ENCODE measurements at places on chromosomes 4 and X.

DNA sequence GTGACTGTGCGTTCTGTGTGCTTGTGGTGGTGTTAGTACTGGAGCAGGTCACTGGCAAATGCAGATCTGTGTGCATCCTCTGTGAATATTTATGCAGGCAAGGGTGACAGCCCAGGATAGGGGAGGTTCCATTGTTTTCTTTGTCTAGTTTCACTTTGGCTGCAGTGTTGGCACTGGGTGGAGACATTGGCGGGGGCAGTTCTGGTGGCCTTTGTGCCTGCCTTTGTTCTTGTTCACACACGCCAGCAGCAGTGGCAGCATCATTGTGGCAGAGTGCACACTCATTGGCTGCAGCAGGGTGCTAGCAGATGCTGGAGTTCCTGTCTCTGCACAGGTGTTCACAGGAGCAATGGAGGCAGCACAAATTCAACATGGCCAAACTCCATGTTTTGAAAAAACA, 495.3 kb downstream of the UBE2NL start:
- DNase-seq = no peak

DNA sequence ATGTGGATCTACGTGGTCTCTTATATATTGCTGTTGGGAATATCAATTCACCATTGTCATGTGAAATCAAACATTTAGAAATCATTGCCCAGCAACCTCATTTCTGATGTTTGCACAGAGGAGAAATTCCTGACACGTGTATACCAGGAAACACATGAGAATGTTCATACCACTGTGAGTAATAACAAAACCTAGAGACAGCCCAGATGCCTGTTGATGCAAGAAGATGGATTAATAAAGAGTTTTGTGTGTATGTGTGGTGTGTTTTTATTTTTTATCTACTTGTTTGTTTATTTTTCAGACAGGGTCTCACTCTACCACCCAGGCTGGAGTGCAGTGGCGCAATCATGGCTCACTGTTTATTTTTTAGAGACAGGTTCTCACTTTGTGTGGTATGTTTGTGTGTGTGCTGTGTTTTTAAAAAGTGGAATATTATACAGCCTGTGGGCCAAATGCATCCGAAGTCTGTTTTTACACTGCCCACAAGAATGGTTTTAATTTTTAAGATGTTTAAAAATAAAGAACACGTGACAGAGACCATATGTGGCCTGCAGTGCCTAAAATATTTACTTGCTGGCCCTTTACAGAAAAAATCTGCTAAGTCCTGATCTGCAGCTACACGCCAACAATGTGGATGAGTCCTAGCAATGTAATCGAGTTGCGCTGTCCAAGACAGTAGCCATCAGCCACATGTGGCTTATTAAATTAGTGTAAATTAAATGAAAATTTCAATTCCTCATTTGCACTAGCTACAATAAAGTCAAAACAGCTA, 39.2 kb downstream of the TXLNG start:
- no peak for DNase-seq

DNA sequence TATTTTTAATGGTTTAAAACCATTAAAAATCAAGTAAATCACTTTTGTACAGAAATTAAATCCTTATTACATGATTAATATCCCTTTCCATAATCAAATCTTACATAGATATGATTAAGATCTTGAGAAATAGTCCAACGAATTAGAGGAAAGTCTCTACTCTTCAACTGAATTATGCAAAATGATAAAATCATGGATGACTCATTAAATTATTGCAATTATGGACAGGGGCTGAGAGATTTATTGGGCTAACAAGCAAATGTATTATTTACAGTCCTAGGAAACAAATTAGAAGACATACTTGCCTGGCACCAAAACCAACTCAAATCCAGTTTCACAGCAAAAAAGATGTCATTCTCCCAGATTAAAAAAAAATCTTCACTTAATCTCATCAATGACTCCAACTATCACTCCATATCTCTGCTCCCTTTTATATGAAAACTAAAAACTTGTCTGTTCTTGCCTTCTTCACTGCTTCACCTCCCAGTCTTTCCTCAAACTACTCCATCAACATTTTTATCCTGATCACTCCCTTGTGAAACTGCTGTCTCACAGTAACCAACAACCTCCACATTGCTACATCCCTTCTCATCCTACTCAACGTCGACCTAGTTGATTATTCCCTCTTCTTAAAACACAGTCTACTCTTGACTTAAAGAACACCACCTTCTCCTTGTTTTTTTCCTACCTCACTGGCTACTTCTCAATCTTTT, 18.4 kb upstream of the DDX60 start:
- no peak for DNase-seq

DNA sequence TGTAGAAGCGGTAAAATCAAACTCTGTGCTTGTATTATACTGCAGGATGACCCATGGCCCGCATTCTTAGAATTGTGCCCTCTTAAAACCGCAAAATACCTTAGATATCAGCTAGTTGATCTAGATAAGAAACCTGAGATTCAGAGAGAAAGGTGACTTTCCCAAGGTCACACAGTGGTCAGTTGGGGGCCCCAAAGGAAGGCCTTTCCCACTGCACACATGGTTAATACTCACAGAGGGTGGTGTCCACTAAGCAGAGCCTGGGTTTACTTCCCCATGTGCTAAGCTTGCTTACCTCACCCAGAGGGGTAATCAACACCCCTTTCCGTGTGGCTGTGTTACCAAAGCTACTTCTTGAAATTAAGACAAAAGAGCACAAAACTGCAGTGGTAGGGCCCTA, 66.3 kb downstream of the RBM47 start:
- DNase-seq = no peak

GRCh38 chr4:84058201-84058600, 440.9 kb downstream of the NKX6-1 start:
- DNase-seq = no peak

- DNase-seq = no peak
Observed at GRCh38 chr4:184506527-184507121, 32.3 kb upstream of the IRF2 start.

GRCh38 chr4:150264595-150265161, 186.4 kb downstream of the DCLK2 start:
- no peak for DNase-seq

DNA sequence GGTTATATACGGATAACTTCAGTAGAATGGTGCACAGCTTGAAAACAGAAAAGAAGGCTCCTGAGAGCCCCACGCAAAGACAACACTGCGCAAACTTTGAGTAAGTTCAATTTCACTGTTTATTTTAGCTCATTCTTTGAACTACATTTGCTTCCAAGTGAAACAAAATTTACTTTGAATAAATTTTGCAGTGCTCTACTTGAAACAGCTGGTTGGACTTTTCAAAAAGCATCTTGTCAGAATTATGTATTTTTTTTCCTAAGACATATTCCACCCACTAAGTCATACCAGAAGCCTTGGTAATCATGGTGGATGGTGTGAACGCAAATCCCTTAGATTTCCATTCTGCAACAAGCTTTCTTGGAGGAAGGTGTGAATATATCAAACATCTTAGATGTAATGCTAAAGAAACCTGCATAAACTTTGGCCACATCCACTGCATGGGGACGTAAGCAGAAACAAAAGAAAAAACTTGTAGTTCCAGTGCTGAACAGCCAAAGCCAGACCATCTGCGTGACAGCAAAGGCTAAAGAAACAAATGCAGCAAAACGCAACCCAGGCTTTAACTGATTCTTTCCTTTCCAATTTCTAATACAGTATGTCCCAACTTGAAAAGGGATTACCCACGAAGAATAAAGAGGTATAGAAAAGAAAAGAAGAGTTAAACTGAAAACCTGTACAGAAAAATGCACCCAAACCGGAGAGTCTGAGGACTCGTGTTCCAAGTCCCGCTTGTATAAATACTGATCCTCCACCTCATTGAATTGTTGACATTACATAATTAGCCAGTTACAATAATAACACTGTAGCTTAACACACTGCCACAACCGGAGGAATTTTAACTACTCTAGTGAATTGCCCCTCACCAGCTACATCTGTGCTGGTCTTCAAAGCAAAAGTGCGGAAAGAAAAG, 90.9 kb downstream of the SH3RF1 start:
- no peak for DNase-seq

- DNase-seq = no peak
Observed at GRCh38 chrX:23782455-23782854, 518 bp upstream of the SAT1 start.

GRCh38 chr4:142281999-142282398, 564.1 kb downstream of the INPP4B start:
- no peak for DNase-seq

DNA sequence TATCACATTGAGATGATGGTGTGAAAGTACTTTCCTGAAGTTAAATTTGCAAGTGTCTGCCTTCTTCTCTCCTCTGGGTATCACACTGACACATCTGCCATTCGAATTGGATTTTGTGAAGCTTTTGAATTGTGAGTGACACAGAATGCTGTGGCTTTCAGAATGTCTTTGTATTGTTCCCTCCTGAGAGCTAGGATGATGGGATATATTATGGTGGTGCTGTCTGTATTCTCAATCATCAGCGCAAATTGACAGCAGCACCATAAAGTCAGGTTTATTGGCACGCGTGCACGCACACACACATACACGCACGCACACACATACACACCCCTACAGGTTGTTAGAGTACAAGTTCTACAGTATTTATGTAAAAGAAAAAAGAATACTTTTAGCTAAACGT, 143.3 kb downstream of the AWAT2 start:
- no peak for DNase-seq

DNA sequence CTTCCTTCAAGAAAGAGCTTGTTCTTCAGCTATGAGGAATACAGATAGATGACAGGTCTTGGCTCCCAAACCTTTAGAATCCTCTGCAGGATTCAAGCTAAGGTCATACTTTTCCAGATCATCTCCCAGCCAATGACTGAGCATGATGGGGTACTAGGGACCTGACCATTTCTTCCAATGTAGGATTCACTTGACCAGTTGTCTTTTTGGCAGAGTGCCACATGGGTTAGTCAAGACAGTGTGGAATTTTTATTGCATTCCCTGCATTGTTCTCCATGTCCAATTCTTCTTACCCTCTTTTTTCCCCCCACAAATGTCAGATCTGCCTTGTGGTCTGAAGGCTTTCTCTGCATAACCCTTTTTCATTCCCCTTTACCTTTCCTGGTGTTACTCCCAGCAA, 99.5 kb downstream of the CCSER1 start:
- no peak for DNase-seq

- no peak for DNase-seq
Observed at GRCh38 chr4:5391492-5391891, 316.9 kb downstream of the EVC2 start.

- no peak for DNase-seq
Observed at GRCh38 chrX:2576793-2577192, 76.0 kb upstream of the DHRSX start.

GRCh38 chrX:40368611-40369061, 212.1 kb upstream of the ATP6AP2 start:
- no peak for DNase-seq

DNA sequence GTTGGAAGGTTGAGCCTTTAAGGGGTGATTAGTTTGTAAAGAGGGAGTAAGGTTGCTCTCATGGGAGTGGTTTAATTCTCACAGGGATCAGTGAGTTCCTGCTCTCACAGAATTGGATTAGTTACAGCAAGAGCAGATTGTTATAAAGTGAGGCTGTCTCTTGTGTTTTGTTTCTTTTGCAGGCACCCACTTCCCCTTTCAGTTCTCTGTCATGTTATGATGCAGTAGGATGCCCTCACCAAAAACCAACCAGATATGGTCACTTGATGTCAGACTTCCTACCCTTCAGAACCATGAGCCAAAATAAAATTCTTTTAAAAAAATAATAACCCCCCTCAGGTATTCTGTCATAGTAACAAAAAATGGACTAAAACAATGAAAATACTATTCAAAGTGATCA, 19.9 kb upstream of the IGSF1 start:
- no peak for DNase-seq

- DNase-seq = no peak
Observed at GRCh38 chr4:173191623-173192041, 23.0 kb downstream of the GALNT7 start.
